ENCODE measurements at places on chromosomes 5 and 9.

DNA sequence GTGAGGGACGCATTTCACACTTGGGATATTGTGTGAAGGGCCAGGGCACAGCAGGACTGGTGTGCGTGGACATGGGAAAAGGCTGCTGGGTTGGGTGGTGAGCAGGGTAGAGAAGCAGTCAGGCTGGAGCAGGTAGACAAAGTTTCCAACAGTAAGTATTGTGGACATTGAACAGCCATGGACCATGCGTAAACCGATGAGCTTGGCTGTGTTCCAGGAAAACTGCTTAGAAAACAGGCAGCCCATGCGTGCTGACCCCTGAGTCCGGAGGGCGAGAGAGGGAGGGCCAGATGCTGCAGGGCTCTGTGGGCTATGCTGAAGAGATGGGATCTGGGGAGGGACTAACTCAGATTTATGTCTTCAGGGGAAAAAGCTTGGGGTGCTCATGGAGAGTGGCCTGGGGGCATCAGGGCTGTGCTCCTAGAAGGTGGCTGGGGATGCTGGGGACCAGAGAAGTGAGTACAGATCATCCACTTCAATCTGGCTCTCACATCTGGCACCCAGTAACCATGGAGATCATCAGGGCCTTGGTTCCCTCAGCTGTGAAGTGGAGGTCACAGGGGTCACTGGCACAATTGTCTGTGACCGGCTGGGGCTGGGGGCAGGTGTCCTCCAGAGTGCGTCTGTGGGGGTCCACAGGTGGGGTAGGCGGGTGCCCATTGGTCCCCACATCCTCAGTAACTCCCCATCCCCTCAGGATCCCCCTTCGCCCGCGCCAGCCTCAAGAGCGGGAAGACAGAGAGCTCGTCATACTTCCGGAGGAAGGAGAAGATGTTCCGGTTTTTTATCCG, 93.3 kb downstream of the CACNA1B start:
- DNase-seq = peak; percentile 62

DNA sequence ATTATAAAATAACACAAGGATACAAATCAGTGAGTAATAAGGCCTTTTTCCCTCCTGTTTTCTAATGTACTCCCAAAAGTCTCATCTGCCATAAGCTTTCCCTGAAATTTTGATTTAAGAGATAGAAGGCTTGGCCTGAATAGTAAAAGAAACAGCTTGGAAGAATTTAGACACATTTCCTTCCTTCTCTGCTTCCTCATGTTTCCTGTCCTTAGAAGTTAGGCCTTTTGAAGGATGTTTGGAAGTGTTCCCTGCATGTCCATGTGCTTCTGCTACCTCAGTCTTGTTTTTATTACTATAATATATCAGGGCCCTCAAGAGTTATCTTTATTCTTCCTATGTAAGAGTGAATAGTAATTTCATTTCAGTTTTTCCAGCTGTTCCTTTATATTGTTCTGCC, 242.7 kb downstream of the DEPDC1B start:
- DNase-seq = no peak

DNA sequence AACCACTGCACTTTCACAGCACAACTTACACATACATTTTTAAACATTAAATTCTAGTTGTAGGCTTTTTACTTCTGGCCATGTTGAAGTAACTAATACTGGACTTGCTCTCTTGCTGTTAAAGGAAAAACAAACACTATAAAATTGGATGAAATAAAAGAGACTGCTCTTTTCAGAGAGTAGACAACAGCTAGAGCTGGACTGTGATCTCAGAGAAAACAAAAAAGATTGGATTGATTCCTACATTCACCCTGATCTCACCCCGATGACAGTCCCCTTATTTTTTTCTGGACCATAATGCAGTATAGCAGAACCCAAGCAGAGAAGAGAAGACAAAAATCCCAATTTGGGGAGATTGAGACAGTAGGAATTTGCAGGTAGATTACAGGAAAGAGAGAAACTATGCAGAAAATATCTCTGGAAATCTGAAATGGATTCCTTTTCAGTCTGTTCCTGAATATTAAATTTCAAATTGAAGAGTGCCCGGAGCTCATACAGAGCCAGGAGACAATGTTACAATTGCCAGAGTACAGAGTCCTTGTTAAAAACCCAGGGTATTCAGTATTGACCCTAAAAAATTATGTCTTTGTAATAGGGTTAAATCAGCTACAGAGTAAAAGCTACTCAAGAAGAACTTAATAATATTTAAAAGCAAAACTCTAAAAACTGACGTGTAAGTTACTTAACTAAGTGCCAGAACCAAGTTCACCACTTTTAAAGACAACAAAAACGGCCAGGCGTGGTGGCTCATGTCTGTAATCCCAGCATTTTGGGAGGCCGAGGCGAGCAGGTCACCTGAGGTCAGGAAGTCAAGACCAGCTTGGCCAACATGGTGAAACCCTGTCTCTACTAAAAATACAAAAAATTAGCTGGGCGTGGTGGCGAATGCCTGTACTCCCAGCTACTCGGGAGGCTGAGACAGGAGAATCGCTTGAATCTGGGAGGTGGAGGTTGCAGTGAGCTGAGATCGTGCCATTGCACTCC, 208.6 kb downstream of the MPDZ start:
- no peak for DNase-seq

DNA sequence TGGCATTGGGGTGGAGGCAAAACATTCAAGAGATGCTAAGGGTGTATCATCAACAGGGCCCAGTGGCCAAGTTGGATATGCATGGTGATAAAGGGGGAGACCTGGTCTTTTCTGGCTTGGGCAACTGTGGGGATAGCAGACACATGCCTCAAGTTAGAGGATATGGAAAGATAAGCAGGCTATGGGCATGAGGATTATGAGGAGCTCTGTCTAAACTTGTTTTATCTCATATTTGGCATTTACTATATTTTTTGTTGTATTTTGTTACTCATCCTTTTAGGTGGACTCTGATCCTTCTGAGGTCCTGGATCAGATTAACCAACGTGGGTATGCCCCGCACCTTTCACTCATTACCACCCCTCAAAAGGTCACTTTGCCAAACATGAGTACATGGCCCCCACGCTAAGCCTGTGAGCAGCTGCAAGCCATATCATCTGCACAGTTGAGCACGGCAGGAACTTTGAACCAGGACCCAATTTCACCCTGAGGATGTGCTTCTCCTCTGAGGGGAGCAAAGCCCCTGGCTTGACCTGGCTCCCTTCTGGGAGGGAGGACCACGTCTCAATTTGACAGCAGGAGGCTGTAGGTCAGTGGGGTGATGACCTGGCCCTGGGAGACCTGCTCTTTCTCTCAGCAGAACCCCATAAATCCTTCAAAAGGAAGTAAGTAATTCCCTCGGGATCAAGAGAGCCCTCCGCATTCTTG, 71.1 kb upstream of the CD180 start:
- no peak for DNase-seq

GRCh38 chr5:13227513-13227912, 717.0 kb downstream of the DNAH5 start:
- DNase-seq = no peak

- no peak for DNase-seq
Measured at GRCh38 chr5:119879446-119879845, 250.1 kb downstream of the FAM170A start.

DNA sequence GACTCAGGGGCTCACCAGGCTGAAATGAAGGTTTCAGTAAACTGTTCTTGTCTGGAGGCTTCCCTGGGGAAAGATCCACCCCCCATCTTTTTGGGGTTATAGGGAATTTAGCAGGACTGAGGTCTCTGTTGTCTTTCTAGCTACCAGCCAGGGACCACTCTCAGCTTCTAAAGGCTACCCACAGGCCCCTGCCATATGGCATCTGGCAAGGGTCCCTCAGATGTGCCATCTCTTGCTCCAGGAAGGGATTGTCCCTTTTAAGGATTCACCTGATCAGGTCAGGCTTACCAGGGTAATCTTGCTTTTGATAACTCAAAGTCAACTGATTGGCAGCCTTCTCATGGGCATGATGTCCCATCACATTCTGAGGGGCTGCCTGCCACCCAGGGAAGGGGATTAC, 65.0 kb downstream of the NSUN2 start:
- peak; percentile 20 for DNase-seq

DNA sequence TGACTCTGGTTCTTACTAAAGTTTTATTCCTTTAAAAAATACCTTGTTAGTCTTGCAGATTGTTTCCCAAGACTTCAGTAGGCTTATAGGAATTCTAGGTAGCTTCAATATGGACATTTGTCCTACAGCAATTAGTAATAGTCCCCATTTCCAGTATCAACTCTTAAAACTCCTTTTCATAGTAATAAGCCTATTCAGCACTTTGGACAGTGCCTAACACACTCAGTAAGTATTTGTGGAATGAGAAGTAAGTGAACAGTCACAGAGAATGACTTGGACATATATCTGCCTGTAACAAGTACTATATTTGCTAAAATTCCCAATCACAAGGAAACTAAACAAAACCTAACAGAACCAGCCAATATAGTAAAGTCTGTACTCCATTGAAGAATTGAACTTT, 1291.8 kb upstream of the DMAC1 start:
- no peak for DNase-seq

GRCh38 chr5:67475489-67475888, 278.9 kb upstream of the CD180 start:
- DNase-seq = no peak

GRCh38 chr9:431701-432100, 217.0 kb downstream of the DOCK8 start:
- no peak for DNase-seq

DNA sequence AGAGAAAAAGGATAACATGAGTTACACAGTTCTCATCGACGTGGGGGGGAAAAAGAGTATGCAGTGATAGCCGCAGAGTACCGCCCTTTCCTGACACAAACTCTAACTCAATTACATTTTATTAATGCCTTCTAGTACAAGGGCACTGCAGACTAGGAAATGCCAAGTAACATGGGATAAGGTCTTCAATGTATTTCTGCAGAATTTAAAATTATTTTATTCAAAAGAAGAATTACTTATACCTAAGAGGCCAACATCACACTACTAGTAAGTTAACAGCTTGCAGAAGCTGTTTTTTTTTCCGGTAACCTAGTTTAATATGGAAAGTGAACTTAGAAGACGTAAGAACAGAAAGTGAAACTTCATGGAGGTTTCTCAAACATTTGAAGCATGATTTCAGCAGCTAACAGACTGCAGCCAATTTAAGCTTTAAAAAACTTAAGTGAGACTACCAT, 3.9 kb downstream of the SETX start:
- DNase-seq = no peak

DNA sequence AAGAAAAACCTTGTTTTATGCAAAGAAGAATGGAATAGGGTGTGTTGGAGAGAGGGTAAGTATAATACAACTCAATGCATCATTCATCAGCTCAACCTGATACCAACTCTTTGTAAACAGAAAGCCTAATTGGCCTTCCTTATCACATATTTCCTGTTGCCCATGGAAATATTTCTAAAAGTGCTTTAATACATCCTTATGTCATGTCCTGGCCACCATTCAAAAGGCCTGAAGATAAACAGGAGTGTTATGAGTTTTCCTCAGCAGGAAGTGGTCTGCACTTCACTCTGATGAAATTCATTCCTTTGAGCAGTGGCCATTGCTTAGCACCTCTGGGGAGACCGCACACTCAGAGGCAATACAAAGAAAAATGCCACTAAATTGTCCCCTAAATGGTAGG, 511.2 kb downstream of the SEMA5A start:
- DNase-seq = no peak

GRCh38 chr5:72434056-72434780, 73.0 kb downstream of the ZNF366 start:
- DNase-seq = no peak

Data from type B pancreatic cell (in vitro differentiated cells).